A549 treated with Mapracorat at 1 μM for 4 hours (cell line): ENCODE measurements at places on chromosomes 1 and 21. TPM values are rescaled to one million over a fixed set of nuclear protein-coding genes. Genes with fewer than 3 reads are reported as not detected.

SHISA4 gene
- 11.4 to 19.2 TPM (median 17.3 TPM) in 5 replicates for total RNA-seq

MFAP2 gene
- 0.34 to 1.00 TPM (median 0.88 TPM) in 5 replicates for total RNA-seq

OR6N1 gene
- total RNA-seq: not detected in 5 replicates

ZNF695 gene
- total RNA-seq: 2.1 to 3.2 TPM (median 2.4 TPM) in 5 replicates

ACTN2 gene
- 0.14 TPM in 1 of 5 replicates, not detected in the others for total RNA-seq

MTF2 gene
- total RNA-seq: 9.0 to 13.1 TPM (median 12.7 TPM) in 5 replicates

TSPAN2 gene
- total RNA-seq: 0.94 to 1.5 TPM (median 1.1 TPM) in 5 replicates

OXCT2 gene
- total RNA-seq: 0.27 to 0.59 TPM (median 0.47 TPM) in 5 replicates

TSSK3 gene
- 0.86 TPM in 1 of 5 replicates, not detected in the others for total RNA-seq

DNASE2B gene
- not detected in 5 replicates for total RNA-seq
